Lower lobe of right lung (tissue), 2 donors: ENCODE measurements at places on chromosomes 1 and 21. TPM values are rescaled to one million over a fixed set of nuclear protein-coding genes. Genes with fewer than 3 reads are reported as not detected.
A peak's percentile ranks its signal among the peaks of the same experiment; 100 is the strongest.

The TEKT2 gene
- 9.3 TPM for total RNA-seq

The TNFRSF8 gene
- 2.7 TPM for total RNA-seq

The TMEM52 gene
- 1.4 TPM for total RNA-seq

The AIRE gene
- total RNA-seq = not detected

The ZBTB18 gene
- total RNA-seq = 21.3 TPM

The PTPRC gene
- total RNA-seq = 214 TPM

The OR2G6 gene
- not detected for total RNA-seq

The KCNK1 gene
- 9.7 TPM for total RNA-seq

The GBP7 gene
- total RNA-seq = not detected

The LCE2B gene
- total RNA-seq = not detected

- no peaks in the 10 kb centered on the region for H3K27me3 ChIP-seq
- H3K4me3 ChIP-seq = no peak overlapping the region
- H3K27ac ChIP-seq = no peak overlapping the region
- no peak for DNase-seq
- H3K36me3 ChIP-seq = no peaks in the 10 kb centered on the region
These were observed 24.5 kb downstream of the IRF2BP2 start for GRCh38 chr1:234585330-234586055.

DNA sequence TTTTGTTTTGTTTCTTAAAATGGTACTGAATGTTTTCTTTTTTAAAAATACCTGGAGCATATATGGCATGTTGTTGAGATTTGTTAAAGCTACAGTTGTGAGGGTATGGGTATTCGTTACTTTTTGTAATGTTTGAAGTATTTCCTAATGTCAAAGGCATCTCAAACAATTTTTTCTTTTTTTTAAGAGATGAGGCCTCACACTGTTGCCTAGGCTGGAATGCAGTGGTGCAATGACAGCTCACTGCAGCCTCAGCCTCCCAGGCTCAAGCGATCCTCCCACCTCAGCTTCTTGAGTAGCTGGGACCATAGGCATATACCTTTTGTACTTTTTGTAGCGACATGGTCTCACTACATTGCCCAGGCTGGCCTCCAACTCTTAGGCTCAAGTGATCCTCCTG, 16.1 kb downstream of the CLCN6 start:
- no peak overlapping the region for H3K4me3 ChIP-seq
- no peak for DNase-seq
- no peaks in the 10 kb centered on the region for H3K27me3 ChIP-seq

- DNase-seq = no peak
- peaks cover 11% of the 10 kb centered on the region for H3K27me3 ChIP-seq
- H3K4me3 ChIP-seq = no peak overlapping the region
- H3K36me3 ChIP-seq = no peaks in the 10 kb centered on the region
- H3K27ac ChIP-seq = no peak overlapping the region
- H3K4me1 ChIP-seq = no peaks in the 10 kb centered on the region
These were observed 47.1 kb upstream of the OLIG2 start for GRCh38 chr21:32978331-32979270.

- H3K4me3 ChIP-seq = no peak overlapping the region
- DNase-seq = no peak
- no peaks in the 10 kb centered on the region for H3K36me3 ChIP-seq
- no peak overlapping the region for H3K27ac ChIP-seq
- H3K27me3 ChIP-seq = peaks cover 11% of the 10 kb centered on the region
These were observed 8.8 kb downstream of the UBL4B start for GRCh38 chr1:110120960-110121561.

GRCh38 chr1:167723707-167724323, 2.0 kb downstream of the MPZL1 start:
- H3K27me3 ChIP-seq = no peaks in the 10 kb centered on the region
- DNase-seq = no peak
- no peak overlapping the region for H3K27ac ChIP-seq
- H3K4me3 ChIP-seq = peak overlapping the region; percentile 97

DNA sequence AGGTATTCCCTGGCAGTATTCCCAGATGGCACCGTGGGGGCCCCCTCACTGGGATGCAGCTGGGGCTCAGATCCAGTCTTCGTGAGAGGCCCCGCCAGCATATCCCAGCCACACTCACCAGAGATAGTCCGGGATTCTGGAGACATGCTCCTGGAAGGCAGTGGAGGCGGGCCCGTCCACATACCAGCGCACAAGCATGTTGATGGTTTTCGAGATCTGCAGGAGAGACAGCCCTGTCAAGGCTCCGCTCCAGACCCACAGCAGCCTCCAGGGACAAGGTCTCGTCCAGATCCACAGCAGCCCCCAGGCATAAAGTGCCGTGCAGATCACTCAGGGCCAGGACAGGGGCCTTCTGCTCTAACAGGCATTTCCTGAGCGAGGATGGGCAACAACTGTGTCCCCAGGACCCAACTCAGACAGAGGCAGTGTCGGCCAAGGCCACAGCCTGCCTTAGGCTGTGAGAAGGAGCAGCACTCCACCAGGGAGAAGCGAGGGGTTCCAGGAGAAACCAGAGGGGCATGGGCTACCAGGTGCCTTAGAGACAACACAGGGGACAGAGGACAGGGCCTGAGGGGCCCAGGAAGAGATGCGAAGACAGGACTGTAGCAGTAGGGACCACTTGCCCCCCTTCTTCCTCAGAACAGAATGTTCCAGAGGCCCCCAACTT, 14.8 kb downstream of the LSS start:
- peaks cover 79% of the 10 kb centered on the region for H3K36me3 ChIP-seq
- no peak for DNase-seq
- peaks cover 3% of the 10 kb centered on the region for H3K4me1 ChIP-seq
- H3K27me3 ChIP-seq = no peaks in the 10 kb centered on the region
- no peak overlapping the region for H3K4me3 ChIP-seq

DNA sequence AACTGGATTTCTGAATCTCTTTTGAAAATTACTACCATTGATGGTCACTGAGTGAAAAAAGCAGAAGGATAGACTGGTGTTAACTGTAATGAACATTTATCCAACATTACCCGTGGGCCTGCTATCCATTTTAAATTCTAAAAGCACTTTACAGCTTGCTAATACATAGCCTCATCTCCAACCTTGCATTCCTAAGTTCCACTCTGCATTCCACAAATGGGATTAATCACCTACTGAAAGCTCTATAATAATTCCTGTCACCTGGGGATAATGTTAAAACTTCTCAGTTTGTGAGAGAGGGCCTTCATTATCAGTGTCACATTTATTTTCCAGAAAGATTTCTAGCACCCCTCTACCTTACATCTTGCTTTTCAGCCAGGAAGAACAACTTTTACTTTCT, 38.2 kb downstream of the PTPRC start:
- DNase-seq = no peak
- no peak overlapping the region for H3K27ac ChIP-seq
- H3K27me3 ChIP-seq = no peaks in the 10 kb centered on the region

- no peaks in the 10 kb centered on the region for H3K27me3 ChIP-seq
- H3K4me3 ChIP-seq = no peak overlapping the region
- DNase-seq = no peak
- H3K4me1 ChIP-seq = no peaks in the 10 kb centered on the region
These were observed 188.3 kb upstream of the GREM2 start for GRCh38 chr1:240800291-240800690.

GRCh38 chr1:215992620-215993019, 425.5 kb downstream of the KCTD3 start:
- H3K36me3 ChIP-seq = no peaks in the 10 kb centered on the region
- H3K27me3 ChIP-seq = no peaks in the 10 kb centered on the region
- H3K4me1 ChIP-seq = no peaks in the 10 kb centered on the region
- H3K27ac ChIP-seq = no peak overlapping the region

DNA sequence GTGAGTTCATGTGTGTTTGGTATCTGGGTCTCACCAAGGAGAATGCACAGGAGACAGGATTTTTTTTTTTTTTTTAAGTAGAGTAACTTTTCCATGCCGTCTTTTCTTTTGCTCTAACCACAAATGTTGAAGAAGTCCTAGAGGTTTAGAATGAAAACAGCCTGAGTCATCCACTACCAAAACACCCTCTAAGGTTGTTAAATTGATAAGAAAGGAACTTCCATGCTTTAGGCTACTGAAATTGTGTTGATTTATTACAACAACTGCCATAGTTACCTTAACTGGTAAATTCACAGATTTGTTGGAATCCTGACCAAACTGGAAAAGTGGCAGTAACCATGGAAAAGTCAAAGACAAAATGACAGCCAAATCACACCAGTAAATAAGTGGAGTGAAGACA, 375.6 kb downstream of the AMY1C start:
- H3K36me3 ChIP-seq = no peaks in the 10 kb centered on the region
- no peaks in the 10 kb centered on the region for H3K27me3 ChIP-seq
- no peak overlapping the region for H3K27ac ChIP-seq
- no peak overlapping the region for H3K4me3 ChIP-seq
- no peaks in the 10 kb centered on the region for H3K4me1 ChIP-seq

GRCh38 chr1:25702101-25702775, 85.6 kb downstream of the MAN1C1 start:
- no peaks in the 10 kb centered on the region for H3K36me3 ChIP-seq
- H3K27ac ChIP-seq = no peak overlapping the region
- H3K4me3 ChIP-seq = no peak overlapping the region
- DNase-seq = no peak
- no peaks in the 10 kb centered on the region for H3K27me3 ChIP-seq

GRCh38 chr1:198373376-198373775, 167.1 kb downstream of the ATP6V1G3 start:
- DNase-seq = no peak
- no peaks in the 10 kb centered on the region for H3K4me1 ChIP-seq
- H3K4me3 ChIP-seq = no peak overlapping the region
- H3K27me3 ChIP-seq = no peaks in the 10 kb centered on the region

DNA sequence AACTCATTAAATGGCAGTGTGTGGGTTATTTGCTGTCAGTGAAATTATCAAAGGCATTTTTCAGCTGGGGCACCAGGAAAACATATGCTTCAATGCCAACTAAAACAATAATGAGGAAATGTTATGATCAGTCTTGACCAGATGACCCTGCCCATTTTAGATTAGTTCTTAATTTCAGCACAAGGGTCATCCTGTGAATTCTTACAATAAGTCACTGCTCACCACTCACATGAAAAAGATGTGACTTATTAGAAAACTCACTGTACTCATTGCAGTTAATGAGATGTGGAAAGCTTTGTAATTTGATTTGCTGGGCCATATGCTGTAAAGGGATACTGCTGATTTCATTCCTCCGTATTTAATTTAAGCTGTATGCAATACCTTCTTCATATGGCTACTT, 178.5 kb upstream of the LMO4 start:
- peaks cover 38% of the 10 kb centered on the region for H3K4me1 ChIP-seq
- no peaks in the 10 kb centered on the region for H3K27me3 ChIP-seq
- no peak overlapping the region for H3K27ac ChIP-seq

GRCh38 chr21:14223365-14223764, 7.4 kb downstream of the RBM11 start:
- no peak overlapping the region for H3K27ac ChIP-seq
- H3K4me1 ChIP-seq = no peaks in the 10 kb centered on the region
- no peak for DNase-seq
- H3K36me3 ChIP-seq = no peaks in the 10 kb centered on the region
- H3K27me3 ChIP-seq = no peaks in the 10 kb centered on the region
- H3K4me3 ChIP-seq = no peak overlapping the region

- H3K4me1 ChIP-seq = peaks cover 16% of the 10 kb centered on the region
- no peaks in the 10 kb centered on the region for H3K27me3 ChIP-seq
- H3K36me3 ChIP-seq = no peaks in the 10 kb centered on the region
- H3K4me3 ChIP-seq = no peak overlapping the region
These were observed 98.2 kb downstream of the DHRS3 start for GRCh38 chr1:12519693-12520364.

DNA sequence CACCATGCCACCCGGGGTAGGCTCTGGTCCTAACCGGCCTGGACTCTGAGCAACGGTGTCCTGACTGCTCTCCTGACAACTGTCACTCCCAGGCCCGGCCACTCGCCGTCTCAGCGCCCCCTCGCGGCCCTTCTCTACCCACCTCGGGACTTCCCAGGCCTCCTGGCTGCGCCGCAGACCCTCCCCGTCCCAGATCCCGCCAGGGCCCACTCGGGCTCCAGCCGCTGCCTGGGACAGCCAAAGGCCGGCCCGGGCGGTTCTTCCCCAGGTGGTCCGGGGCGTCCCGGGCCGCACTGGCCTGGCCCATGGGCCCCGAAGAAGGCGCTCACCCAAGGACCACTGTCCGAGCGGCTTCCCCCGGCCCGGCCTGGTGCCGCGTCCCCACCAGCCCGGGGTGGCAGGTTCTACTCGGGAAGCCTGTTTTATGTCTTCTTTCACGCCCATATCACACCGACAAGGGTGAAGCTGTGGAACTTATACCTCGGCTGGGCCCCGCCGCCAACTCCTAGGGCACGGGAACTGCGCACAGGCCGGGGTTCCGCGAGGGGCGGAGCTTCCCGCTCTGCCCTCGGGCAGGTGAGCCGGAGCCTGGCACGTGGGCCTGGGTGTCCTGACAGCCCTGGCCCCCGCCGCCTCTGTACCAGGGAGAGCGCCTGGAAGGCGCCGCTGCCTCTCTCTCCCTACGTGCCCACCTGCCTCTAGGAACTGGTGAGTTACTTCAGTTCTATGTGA, 138.3 kb downstream of the TTLL7 start:
- DNase-seq = peak; percentile 89
- peak overlapping the region; percentile 64 for H3K4me3 ChIP-seq
- H3K4me1 ChIP-seq = no peaks in the 10 kb centered on the region
- no peaks in the 10 kb centered on the region for H3K36me3 ChIP-seq
- no peaks in the 10 kb centered on the region for H3K27me3 ChIP-seq

DNA sequence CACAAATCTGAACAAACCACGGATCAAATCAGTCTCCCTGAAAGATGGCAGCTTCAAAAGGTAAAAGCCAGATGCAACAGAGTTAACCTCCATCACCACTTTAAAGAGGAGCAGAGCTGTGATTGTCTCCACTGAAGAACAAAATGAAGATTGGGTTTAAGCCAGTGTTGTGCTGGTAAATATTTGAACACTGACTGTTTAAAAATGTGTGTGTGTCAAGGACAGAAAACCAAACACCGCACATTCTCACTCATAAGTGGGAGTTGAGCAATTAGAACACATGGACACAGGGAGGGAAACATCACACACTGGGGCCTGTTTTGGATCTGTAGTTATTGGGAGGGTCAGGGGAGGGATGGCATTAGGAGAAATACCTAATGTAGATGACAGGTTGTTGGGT, 83.9 kb downstream of the ST6GALNAC5 start:
- no peak overlapping the region for H3K27ac ChIP-seq
- no peak overlapping the region for H3K4me3 ChIP-seq
- DNase-seq = no peak
- H3K4me1 ChIP-seq = no peaks in the 10 kb centered on the region
- H3K36me3 ChIP-seq = no peaks in the 10 kb centered on the region

DNA sequence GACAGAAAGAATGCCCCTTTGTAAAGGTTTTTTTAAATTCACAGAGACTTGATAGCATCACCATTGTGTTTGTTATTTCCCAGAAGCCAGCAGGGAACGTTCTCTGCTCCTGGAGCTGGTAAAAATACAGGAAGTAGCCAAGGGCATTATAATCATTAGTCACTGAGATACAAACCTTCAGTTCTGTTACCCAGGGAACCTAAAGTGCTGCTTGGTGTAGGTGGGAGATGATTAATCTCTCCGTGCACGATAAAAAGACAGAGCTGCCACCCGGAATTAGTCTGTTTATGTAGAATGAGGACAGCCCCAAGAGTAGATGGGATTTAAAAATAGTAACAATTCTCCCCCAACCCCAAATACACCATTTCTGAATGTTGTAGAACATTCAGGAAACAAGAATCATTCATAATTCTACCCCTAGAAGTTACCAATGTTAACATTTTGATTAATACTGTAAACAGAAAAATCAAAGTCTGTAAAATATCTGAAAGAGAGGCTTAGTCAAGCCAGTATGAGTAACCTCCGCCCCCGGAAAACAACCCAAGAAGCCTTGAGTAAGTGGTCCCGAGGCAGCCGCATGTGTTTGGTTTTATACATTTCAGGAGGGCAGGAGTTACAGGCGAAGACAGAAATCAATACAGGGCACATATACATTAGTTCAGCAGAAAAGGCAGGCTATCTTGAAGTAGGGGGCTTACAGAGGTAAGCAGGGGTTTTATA, 45.3 kb upstream of the CTBS start:
- H3K36me3 ChIP-seq = no peaks in the 10 kb centered on the region
- H3K27me3 ChIP-seq = no peaks in the 10 kb centered on the region
- no peak for DNase-seq
- peaks cover 15% of the 10 kb centered on the region for H3K4me1 ChIP-seq
- H3K27ac ChIP-seq = peak overlapping the region; percentile 13
